ENCODE measurements at places on chromosomes 5 and 9. TPM values are rescaled to one million over a fixed set of nuclear protein-coding genes. Genes with fewer than 3 reads are reported as not detected.

Gene SLC12A2
- 137 TPM for total RNA-seq

Gene UTP15
- total RNA-seq: 10.5 TPM

Gene RNF183
- 0.37 TPM for total RNA-seq

Gene CAMK2A
- 1.4 TPM for total RNA-seq

Gene SHOC1
- total RNA-seq: not detected

Gene NUTM2F
- total RNA-seq: not detected

Gene SNCAIP
- 1.1 TPM for total RNA-seq

Gene C1QTNF2
- total RNA-seq: 2.5 TPM

Gene IFNB1
- total RNA-seq: not detected

Gene ACTBL2
- total RNA-seq: not detected

Gene CDH10
- total RNA-seq: not detected

Gene PSD2
- total RNA-seq: not detected

Gene SARDH
- total RNA-seq: 2.3 TPM

Gene FOXD4
- total RNA-seq: 0.89 TPM

Gene IL3
- not detected for total RNA-seq

Gene CDKN2A
- not detected for total RNA-seq

Gene PCDHB2
- 2.0 TPM for total RNA-seq

Gene PFN3
- total RNA-seq: not detected

Gene PRDM9
- not detected for total RNA-seq

Gene NHP2
- total RNA-seq: 199 TPM

Gene ANGPTL2
- total RNA-seq: 51.5 TPM

Gene ECM2
- total RNA-seq: 11.1 TPM

Gene ENHO
- 1.1 TPM for total RNA-seq

Measured in gastroesophageal sphincter (tissue), 4 donors.